ENCODE measurements at places on chromosomes 2 and 18.

- DNase-seq = no peak
Observed at GRCh38 chr2:86211033-86211795, 12.0 kb downstream of the MRPL35 start.

DNA sequence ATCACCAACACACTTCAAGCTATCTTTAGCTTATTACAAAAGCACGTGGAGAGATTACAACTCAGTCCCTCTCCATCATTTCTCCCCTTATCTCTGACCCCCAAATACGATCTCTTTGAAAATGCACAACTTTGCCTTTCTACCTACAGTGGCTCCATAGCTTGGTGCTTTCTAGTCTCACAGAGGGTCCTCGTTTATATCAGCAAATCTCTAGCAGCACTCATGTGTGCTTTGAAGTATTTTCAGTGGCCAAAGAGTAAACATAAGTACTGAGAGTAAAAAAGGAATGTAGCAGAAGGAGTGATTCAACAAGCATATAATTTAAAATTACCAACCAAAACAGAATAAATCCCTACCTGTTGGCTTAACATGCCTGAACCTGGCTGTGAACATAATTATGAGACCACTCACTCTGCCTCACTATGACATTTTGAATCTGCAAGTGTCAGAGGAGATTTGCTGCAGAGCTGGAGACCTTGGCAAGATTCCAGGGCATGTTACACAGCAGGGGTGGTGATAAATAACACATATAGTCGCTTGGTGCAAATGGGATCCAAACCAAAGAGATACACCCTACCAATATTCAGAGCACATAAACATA is 54.6 kb downstream of the LAMA3 start:
- DNase-seq = no peak

- DNase-seq = no peak
Observed at GRCh38 chr2:176552501-176553135, 283.4 kb downstream of the MTX2 start.

DNA sequence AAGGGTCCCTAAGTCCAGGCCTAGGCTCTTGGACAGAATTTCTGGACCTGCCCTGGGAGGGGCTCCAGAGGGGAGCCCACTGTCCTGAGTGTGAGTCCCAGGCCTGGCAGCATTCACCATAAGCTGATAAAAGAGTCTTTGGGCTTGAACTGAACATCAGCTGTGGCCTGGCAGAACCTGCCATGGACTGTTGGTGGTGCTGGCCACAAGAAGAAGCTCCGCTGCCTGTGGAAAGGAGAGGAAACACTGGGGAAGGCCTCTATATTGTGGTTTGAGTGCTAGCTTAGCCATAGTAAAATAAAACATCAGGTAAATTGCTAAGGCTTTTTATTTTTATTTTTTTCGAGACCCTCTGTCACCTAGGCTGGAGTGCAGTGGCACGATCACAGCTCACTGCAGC is 20.9 kb upstream of the BAZ2B start:
- DNase-seq = no peak

DNA sequence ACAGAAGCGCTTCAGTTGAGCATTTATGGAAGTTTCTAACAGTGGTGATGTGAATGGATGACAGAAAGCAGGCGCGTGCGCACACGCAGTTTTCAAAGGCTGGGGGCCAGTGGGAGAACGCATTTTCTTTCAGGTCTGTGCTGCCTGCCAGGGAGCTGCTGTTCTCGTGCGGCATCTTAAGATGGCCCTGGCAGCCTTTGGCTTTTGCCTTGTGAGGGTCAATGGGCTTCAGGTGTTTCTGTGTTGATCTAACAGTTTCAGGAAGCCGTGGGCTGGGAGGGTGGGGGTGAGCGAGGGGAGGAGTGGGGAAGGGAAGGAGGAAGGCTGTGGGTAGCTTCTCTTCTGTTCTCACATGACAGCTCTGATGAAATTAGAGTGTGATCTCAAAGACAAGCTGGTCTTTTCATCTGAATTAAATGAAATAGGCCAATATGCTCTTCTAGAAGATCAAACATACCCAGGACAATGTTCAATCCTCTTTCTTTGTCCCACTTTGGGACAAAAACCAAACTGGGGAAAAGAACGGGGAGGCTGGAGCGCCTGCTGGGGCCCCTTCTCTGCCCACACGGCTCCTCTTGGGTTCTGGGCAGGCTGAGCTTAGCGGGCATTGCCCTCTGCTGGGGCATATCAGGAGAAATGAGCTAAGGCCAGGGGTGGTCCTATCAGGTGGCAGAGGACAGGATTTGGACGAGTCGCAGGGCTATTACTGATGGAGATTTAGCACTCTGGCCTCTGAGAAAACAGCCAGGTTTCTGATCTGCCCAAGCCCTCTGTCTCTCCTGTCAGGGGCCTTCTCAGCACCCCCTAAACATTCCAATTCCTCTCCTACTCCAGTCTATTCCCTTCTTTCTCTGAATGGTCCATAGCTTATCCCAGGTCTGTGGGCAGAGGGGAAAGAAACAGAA is 126.2 kb upstream of the LGALSL start:
- DNase-seq = no peak

DNA sequence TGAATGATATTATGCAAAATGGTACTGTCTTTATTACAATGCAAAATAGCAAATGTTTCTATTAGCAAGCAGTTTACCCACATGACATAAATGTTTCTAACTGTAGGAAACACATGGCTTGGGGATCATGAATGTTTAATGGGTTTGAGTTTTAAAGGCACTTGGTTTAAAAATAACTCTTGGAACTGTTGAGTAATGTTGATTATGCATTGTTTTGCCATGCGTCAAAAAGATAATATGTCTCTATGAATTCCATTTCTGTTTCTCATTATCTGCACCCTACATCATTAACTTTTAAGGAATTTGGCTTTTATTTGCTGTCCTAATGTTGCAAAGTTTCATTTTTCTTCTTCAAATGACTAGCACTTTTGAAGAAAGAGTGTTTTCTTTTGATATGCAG is 1355.5 kb downstream of the SUCLG1 start:
- DNase-seq = no peak

DNA sequence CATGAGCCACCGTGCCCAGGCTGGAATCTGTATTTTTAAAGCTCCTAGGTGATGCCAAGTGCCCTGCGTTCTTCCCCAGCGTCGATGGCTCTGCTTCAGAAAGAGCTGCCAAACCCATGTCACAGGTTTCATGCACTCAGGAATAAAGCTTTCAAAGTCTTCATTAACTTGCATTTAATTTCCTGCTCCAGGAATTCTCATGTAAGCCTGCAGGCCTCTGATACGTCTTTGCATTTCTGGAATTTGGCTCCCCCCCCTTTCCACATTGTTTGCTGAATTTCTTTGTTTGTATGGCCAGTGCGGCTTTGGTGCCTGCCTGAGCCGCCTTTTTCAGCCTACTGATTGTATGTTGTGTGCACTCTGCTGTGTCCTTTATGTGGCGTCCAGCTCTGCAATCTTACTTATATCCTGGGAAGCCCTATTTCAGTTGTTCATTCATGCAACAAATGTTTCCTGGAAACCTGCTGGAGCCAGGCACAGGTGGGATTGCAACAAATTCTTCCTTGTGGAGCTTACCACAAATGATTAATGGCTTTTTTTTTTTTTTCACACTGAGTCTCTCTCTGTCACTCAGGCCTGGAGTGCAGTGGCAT is 17.9 kb upstream of the OTOF start:
- no peak for DNase-seq

DNA sequence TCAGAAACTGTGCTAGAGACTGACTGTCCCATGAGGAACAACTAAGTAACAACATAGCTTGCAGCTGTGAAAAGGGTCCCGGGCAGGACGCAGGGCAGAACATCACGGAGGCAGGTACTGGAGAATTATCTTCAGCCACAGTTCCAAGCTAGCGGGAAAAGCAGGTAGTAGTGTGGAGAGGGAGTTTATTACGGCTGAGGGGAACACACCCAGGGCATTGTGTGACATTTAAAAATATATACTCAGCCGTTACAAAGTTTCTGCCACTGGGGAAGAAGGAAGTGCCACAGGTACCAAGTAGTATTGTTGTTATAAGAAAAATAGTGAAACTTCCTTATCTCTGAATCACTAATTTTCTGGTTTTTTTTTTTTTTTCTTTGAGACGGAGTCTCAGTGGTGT is 179.6 kb downstream of the LAMA1 start:
- no peak for DNase-seq

GRCh38 chr18:78041218-78041617 is 791.6 kb downstream of the GALR1 start:
- no peak for DNase-seq

DNA sequence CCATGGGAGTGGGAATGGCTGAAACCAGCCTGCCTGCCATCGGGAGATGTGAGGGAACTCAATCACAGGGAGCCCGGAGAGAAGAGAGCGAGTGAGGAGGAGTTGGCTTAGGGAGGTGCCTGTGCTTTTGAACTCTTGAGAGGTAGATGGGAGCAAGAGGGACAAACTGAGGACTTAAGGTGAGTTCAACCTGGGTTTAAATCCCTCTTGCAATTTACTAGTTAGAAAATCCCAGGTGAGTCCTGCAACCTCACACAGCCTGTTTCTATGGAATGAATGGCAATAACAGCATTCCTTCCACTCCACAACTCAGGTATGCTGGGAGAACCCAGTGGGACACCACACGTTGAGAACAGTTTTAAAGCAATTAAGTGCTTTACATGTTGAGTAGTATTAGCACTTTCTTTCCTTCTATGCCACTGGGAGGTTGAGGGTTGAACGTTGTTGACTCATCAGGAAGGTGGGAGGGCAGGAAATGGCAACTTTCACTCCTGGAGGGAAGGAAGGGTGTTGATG is 57.3 kb downstream of the VIT start:
- DNase-seq = no peak

DNA sequence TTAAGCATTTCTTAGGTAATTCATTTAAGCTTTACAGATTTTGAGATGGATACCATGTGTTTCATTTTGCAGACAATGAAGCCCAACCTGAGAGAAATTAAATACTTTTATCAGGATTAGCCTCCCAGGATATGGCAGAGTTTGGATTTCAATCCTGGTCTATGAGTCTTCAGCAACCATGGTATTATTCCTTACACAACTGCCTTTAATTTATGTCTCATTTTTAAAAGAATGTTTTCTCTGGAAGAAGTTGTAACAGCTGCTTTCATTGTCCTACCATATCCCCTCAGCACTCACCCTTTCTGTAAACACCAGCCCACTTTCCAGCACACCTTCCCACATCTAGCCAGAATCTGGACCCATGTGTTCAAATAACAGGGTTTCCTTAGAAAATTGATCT is 863.7 kb upstream of the VRK2 start:
- DNase-seq = no peak

- no peak for DNase-seq
Observed at GRCh38 chr2:188330316-188331053, 38.8 kb downstream of the GULP1 start.

GRCh38 chr2:68196120-68196716 is 38.5 kb downstream of the PNO1 start:
- DNase-seq = no peak

GRCh38 chr2:148533004-148533403 is 111.5 kb upstream of the EPC2 start:
- DNase-seq = no peak

DNA sequence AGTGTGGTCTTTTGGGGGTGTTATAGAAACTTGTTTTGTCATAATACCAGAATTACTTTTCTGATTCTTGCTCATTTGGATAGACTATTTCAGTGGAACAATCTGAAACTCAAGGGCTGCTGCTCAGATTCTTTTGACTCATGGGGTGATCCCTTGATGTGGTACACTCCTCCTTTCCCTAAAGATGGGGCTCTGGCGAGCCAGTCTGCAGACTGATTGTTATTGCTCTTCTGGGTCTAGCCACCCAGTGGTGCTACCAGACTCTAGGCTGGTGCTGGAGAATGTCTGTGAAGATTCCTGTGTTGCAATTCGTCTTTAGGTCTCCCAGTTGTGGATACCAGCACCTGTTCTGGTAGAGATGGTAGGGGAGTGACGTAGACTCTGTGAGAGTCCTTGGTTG is 4.2 kb upstream of the MARS2 start:
- DNase-seq = no peak

DNA sequence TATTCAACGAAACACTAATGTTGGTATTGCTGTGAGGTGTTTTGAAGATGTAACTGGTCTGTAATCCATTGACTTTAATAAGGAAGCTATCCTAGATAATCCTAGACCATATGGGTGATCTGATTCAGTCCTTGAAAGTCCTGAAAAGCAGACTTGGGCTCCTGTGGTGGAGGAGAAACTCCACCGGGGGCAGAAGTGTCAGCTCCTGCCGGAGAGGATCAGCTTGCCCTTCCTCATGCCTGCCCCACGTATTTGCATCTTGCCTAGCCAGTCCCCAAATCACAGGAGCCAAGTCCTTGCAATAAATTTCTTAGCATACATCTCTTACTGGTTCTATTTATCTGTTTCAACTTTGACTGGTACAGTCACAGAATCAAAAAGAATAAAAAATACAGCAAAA is 144.2 kb upstream of the DLGAP1 start:
- DNase-seq = no peak

GRCh38 chr2:140079038-140079437 is 1298.8 kb upstream of the NXPH2 start:
- DNase-seq = no peak

- DNase-seq = no peak
Observed at GRCh38 chr2:10056439-10056838, 13.1 kb downstream of the KLF11 start.

GRCh38 chr2:224427471-224427870 is 25.6 kb upstream of the FAM124B start:
- DNase-seq = no peak

- no peak for DNase-seq
Observed at GRCh38 chr2:222920657-222921186, 59.9 kb downstream of the ACSL3 start.

GRCh38 chr2:232999354-232999753 is 13.7 kb downstream of the NGEF start:
- no peak for DNase-seq

- DNase-seq = no peak
Observed at GRCh38 chr2:165886487-165887146, 67.0 kb downstream of the TTC21B start.

GRCh38 chr2:52429740-52430139 is 1337.9 kb upstream of the CHAC2 start:
- DNase-seq = no peak

- DNase-seq = peak; percentile 45
Observed at GRCh38 chr2:218648088-218648786, 11.2 kb downstream of the ZNF142 start.

- DNase-seq = no peak
Observed at GRCh38 chr2:26429779-26430578, 28.3 kb downstream of the DRC1 start.

DNA sequence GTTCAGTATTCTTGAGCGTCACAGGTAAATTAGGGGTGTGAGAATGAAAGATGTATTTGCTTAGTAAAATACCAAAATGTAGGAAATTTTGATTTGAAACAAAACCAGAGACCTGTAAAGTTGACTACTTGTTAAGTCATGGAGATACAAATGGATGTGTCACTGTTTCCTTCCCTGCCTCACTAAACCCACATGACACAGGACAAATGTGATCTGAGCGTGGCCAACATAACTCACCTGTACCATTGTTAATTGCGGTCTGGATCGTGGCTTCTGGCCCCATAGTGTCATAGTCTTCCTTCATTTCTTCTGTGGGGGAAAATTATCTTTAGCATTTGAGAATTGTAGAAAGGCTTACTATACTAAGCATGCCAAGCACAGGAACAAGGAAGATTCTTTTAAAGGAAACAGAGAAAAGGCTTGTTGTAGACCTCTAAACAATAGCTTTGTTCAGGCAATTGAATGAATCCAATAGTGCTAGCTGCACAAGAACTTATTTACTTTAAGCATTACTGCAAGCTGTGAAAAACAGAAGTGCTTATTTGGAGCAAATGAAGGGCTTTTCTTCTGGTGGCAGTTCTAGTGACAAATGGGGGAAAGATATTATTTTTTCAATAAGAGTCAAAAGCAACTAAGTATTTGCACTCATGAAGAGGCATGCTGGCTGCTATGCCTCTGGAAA is 95.2 kb downstream of the ZEB2 start:
- DNase-seq = no peak
